ENCODE measurements at places on chromosomes 3 and 15.
A peak's percentile ranks its signal among the peaks of the same experiment; 100 is the strongest.

DNA sequence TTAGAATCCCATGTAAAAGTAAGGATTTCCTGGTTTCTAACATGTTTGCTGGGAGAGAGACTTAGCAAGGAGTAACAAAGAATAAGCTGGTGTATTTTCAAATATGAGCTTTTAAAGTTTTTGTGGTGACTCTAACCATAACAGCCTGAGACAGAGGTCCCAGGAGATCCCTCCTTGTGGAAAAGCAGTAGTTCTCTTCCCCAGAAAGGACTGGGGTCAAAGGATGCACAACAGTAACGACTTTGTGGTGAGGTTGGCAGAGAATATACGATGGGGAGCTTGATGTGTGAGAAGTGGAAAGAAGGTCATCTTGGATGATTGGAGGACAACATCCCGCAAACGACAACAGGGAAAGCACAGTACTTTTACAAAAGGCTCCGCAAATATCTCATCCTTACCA is 38.2 kb downstream of the ABHD5 start:
- DNase-seq, result no peak

DNA sequence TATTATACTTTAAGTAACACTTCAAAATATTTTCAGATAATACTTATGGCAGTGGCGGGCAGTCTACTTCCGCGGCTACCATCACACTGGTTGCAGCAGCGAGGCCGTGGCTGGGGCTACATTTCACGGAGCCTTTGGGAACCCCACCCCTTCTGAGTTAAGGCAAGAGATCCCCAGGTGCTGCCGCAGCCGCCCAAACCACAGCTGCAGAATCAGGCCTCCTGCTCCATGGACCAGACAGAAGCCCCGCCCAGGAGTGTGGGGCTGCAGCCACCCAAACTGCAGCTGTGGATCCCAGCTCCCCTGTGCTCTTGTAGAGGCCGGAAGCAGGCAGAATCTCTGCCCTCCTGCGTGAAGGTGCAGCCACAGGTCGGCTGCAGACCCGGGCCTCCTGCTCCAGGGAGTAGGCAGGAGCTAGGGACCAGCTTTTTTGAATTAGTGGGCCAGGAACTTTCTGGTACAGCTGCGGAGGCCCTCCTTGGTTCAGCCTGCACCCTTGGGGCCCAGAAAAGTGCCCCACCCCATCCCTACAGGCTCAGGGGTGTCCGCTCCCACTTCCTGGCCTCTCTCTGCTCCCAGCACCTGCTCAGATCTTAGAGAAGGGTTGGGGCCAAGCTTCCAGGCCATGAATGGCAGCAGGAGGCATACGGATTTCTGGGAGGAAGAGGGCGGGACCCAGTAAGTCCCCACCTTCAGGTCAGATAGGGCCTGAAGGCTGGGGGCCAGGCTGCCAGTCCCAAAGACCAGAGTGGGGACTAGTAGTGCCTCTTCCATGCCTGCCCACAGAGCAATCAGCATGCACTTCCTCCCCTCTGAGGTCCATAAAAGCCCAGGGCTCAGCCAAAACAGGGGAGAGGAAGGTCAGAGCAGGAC is 1188.8 kb upstream of the CADM2 start:
- no peak for DNase-seq

DNA sequence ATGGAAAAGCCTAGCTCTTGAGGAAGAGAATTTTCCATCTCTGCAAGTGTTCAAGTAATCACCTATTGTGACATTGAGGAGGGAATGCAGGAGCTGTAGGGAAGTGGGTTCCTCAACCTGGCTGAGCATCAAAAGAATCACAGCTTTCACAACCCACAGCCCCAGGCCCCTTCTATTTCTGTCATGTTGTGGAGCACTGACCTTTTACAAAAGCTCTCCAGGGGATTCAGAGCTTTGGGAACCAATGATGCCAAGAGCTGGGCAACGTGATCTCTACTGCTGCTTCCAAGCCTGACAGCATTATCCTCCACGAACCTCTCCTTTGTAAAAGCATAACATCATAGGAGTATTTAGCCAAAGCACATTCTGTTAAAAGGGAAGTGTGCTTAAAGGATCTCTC is 231.1 kb downstream of the ADAMTS9 start:
- no peak for DNase-seq

GRCh38 chr15:69298697-69299441 is at the start of gene PAQR5:
TSS of gene PAQR5 (plus strand) at chr15:69298912. CDS start at chr15:69360081, 61,169 bp downstream.
- peak; percentile 43 for DNase-seq

- DNase-seq, result no peak
Observed at GRCh38 chr3:23668430-23668904, 137.3 kb upstream of the UBE2E1 start.

GRCh38 chr3:111336511-111336910 is 205.5 kb upstream of the CD96 start:
- DNase-seq, result no peak

DNA sequence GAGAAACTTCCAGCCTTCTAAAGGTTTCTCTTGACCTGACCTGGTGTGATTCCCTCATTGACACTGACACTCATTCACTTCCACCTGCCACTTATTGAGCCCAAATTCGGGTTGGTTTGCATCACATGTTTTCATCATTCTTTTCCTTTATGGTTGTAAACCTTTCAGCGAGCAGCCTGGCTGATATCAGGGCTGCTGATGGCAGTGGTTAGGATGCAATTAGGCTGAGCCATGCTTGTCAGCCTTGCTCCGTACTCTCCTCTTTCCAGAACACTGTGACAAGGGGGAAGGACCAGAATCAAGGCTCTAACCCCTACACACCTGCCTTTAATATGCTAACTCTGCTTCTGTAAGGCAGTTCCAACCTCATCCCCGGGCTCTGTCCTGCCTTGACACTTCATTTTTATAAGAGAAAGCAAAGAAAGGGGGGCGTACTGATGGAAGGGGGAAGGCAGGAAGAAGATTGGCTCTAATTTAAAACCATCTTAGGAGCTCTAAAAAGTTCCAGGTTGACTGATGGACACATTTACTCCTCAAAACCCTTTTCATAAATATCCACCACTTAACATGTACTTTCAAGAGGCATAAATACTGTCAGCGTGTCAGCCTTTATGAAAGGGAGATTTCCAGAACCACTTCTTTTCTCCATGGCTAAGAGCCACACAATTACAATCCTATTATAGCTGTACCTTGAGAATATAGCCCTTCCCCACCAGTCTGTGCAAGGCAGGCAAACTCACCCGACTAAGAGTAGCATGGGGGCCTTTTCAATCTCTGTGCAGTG is 5.7 kb downstream of the NMNAT3 start:
- no peak for DNase-seq

GRCh38 chr15:89035150-89035549 is 53.1 kb upstream of the ABHD2 start:
- no peak for DNase-seq

- DNase-seq, result no peak
Observed at GRCh38 chr3:29949131-29949530, 657.3 kb upstream of the TGFBR2 start.

DNA sequence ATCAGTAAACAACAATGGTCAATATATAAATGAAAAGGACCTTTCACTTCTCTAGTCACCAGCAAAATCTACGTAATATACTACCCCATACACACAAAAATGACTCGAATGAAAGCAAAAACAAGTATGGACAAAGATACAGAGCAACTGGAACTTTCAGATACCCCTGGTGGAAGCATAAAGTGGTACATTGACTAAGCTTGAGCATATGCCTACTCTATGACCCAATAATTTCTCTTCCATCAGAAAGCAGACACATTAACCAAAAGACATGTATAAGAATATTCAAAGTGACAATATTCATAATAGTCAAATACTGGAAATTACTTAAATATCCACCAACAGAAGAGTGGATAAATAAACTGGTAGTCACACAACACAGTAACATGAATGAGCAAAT is 86.0 kb downstream of the EFL1 start:
- no peak for DNase-seq

DNA sequence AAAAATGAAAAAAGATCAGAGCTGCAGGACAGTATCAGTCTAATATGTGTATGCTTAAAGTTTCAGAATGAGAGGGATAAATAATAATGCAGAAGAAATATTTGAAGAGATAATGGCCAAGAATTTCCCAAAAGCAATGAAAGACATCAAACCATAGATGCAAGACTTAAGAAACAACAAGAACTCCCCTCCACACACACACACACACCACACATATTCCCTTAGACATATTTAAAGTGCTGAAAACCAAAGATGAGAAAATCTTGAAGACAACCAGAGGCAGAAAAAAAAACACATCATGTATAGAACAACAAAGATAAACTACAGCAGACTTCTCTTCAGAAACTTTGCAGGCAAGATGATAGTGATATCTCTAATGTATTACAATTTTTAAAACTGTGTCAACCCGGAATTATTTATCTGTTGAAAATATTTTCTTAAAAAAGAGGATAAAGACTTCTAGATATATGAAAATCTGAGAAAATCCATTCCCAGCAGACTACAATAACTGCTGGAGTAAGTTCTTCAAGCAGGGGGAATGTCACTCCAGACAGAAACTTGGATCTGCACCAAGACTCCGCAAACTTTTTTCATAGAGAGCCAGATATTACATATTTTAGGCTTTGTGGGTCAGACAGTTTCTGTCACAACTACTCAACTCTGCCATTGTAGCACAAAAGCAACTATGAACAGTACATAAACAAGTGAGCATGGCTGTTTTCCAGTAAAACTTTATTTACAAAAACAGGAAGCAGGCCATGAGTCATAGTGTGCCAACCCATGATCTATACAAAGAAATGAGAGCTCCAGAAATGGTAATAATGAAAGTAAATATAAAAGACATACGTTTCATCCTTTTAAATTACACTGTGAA is 223.4 kb upstream of the CGNL1 start:
- peak; percentile 5 for DNase-seq

DNA sequence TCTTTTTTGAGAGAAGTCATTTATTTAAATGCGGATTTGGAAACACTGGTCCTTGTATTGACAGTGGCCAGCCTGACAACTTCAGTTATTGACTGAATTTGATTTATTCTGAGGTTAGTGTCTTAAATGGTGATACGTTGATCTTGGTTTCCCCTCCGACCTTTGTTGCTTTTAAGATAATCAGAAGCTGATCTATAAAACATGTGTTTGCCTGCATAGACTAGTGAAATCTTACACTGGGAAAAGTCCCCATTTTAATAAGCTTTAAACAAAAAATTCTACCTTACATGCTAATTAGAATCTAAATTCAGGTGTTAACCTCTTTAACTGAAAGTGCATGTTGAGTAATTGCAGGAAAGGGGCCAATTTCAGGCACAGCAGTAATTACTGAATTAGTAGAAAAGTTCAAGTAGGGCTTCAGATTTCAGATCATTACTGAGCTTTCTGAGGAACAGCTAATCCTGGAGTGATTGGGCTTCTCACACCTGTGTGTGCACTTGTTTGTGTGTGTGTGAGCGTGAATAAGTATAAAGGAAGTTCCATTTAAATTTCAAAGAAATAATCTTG is 221.4 kb downstream of the SOX2 start:
- DNase-seq, result no peak

DNA sequence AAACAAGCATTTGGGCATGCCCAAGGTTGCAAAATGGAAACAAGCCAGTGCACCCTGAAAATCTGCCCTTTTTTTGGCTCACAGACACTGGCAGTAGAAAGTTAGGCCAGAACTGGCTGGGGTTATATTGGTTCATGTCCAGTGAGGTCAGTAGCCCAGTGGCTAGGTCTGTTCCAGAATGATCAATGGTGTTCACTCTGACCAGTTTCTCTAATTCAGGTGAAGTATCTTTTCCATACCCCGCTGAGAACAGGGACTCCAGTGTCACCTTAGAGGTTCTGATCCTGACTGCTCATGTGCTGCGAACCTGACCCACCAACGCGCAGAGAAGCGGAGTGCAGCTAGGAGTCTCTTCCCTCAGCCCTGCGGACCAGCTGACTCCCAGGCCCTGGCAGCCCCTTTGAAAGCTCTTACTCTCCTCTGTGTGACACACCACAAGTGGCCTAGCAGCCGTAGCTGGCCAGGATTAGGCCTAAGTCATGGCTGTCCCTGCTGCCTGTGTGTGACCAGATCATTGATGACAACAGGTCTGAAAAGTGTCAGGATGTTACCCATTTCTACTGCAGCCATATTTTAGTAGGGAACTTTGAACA is 123.5 kb downstream of the GHSR start:
- DNase-seq, result no peak

DNA sequence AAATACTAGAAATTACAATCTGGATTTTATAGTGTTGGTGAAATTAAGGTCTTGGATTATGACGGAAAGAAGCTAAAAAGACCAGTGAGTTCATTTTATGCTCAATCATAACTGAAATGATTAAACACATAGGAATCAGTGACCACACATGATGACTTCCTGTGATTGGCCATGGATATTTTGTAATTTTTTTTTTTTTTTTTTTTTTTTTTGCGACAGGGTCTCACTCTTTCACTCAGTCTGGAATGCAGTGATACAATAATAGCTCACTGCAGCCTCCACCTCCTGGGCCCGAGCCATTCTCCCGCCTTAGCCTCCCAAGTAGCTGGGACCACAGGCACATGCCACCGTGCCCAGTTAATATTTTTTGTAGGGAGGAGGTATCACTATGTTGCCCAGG is 47.4 kb downstream of the PAQR5 start:
- no peak for DNase-seq

DNA sequence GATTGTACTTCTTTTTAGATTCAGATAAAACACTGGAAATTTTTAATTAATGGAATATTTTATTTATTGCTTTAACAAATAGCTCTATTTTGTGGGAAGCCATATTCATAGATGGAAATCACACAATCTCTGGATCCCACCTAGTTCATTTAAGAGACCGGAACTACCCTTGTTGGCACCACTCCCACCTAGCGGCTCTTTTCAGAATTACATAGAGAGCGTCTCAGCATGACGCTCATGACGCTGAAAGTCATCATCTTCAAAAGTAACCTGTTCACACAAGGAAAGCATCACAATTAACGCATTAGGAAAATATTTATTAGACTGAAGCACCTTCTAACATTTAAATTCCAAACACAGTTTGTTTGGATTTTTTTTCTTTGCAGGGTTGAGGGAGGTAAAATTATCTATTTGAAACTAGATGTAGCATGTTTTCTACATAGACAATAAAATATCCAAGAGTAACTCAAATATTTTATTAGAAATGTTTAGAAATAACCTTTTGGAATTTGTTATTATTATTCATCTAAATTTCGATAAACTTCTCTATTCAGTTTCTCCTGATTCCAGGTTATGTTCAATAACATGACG is 214.9 kb upstream of the ARRDC4 start:
- DNase-seq, result peak; percentile 45

DNA sequence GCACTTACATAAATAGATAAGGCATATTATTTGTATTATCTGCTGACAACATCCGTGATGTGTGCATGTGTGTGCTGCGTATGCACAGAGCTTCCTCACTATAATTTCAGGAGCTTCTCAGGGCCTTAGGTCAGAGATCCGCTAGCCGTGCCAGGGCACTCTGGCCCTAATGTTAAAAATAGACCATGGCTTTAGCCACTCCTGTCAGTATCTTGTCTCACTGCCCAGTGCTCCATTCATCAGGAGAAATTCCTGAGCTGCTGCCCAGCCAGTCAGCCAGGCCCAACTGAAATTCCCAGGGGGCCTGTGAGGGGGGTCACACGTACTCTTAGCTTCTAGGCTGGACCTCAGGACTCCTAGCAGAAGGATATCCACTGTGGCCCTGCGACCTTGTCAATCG is 70.0 kb upstream of the ABHD2 start:
- DNase-seq, result no peak

GRCh38 chr15:95850837-95851236 is 479.7 kb upstream of the NR2F2 start:
- no peak for DNase-seq
